ENCODE measurements at places on chromosomes 4 and X.

- DNase-seq, result no peak
Measured at GRCh38 chrX:153338836-153339235, 4.9 kb downstream of the ZNF275 start.

GRCh38 chr4:111689214-111689613, 456.0 kb upstream of the FAM241A start:
- DNase-seq, result no peak

DNA sequence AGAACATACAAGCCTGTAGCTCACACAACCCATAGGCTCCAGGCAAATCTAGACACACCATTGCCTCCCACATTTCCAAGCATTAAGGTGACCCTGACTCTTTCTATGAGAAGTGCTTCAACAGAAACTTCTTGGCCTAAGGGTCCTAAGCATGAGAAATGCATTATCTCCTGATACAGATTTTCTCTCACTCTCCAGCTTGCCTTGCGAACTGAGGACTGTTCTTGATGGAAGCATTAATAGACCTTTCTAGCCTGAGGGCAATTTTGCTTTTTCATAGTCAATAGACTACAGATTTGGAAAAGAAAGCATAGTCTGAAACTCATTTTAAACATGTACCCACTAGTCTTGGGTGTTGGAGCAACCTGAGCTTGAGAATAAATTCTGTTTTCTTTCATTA, 1801.3 kb upstream of the PCDH7 start:
- DNase-seq, result no peak

GRCh38 chrX:102672856-102673255, 21.6 kb downstream of the GPRASP1 start:
- DNase-seq, result no peak

DNA sequence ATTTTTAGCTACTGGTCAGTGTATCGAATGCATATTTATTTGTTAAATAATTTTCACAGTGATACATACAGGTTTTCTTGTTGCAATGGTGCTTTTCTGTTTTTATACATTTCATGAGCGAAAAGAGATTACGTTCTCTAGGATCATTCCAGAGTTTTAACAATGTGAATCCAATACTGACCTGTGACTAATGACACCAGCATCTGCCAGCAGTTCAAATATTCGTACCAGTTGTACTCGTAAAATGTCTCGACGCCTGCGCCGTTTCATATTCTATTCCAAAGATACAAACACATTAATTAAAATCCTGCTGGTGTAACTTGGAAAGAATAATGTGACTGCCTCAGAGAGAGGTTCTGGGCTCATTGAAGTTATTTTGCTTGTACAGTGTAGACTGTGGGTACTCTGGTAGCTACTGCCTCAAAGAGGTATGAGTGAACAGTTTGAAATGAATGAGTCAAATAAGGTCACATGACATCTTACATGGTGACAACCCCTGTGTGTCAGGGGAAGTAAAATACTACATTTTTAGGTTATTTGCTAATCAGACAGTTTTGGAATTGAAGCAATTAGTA, 80.7 kb downstream of the ZAR1 start:
- DNase-seq, result no peak

DNA sequence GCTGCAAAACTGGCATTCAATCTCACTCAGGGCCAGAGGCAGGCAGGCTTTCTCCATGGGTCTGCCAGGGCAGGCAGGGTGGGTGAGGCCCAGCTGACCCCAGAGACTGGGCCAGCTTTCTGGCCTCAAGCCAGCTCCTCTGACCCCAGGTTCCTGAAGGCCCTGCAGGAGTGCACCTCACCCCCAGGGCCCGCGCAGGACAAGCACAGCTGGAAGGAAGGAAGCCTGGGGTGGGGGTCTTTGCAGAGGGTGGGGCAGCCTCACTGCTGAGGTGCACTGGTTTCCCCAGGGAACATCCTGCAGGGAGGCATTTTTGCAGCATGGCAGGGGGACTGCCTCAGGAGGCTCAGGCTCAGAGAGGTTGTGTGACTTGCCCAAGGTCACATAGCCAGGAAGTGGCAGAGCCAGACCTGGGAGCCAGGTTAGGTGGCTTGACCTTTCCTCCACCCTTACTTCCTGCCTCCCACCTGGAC, 31.5 kb upstream of the AFAP1 start:
- DNase-seq, result no peak

- DNase-seq, result no peak
Measured at GRCh38 chr4:81799371-81799770, 327.7 kb upstream of the RASGEF1B start.

- DNase-seq, result no peak
Measured at GRCh38 chr4:8645753-8646124, 53.2 kb downstream of the CPZ start.

DNA sequence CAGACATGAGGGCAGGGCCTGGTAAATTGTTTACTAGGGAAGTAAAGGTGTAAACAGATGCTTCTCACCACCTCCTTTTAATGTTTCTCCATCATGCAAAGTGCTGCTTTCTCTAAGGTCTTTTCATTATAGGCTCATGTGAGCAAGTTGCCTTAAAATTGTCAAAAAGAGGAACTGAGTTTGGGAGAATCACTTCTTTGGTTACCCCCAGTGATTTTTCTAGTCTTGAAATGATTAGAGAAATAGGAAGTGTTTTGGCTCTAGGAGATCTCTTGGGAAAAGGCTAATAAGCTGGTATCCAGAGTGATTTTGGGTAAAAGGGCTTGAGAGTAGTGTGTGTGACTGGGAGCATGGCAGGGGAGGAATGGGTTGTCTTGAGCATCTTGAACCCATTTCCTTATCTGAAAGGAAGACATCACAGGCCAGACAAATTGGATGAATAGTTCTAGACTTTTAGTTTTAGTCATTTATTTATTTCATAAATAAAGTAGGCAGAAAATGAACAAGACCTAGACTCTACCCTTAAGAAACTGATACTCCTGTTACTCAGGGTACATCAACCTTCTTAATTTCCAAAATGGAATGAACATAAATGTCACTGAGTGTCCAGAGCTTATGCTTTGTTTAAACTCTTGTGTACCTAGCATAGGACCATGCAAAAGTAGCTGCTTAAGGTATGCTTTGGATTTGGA, 14.2 kb downstream of the GRPR start:
- DNase-seq, result no peak

- no peak for DNase-seq
Measured at GRCh38 chr4:92483341-92483740, 179.6 kb downstream of the GRID2 start.

GRCh38 chr4:153916273-153916755, 127.4 kb upstream of the SFRP2 start:
- DNase-seq, result no peak

DNA sequence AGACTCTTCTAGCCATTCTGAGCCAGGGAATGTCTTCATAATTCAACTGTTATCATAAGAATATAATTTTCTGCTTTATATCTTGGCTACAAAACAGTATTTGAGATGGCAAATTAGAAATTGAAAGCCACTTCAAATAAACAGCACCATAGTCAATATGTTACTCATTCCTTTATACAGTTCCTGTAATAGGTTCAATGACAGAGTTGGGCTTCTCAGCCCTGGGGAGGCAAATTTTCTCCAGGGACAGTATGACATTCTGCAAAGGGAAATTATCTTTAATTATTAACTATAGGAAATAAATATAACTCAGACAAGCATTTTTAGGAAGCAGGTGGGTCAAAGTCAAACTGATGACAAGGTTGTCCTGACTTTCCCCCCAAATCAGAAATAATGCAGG, 71.9 kb upstream of the RPS6KA6 start:
- DNase-seq, result no peak

DNA sequence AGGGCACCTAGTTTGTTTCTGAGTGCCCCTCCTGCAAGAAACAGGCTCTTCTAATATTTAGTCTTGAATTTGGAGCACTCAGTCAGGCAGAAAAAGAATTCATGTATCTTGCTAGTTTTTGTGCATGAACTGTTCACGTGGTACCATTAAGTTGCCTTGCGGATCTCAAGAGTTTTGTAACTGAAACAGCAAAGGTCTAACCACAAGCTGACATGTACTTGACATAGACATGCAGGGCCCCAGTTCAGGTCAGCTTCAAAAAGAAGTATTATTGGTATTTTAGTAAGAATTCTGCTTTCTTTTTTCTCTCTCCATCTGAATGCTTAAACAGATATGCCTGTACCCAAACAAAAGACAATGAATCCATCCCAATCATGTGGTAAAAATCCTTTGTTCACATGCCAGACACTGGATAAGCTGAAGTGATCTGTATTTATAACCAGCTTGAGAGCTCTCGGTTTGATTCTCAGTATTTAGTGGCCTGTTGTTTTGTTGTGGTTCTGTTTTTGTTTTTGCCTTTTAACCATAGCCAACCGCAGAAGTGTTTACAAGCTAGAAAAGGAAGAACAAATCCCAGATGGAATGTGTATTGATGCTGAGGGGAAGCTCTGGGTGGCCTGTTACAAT, 13.0 kb downstream of the RGN start:
- DNase-seq, result no peak

GRCh38 chr4:162938738-162939485, 227.8 kb downstream of the NAF1 start:
- DNase-seq, result no peak

DNA sequence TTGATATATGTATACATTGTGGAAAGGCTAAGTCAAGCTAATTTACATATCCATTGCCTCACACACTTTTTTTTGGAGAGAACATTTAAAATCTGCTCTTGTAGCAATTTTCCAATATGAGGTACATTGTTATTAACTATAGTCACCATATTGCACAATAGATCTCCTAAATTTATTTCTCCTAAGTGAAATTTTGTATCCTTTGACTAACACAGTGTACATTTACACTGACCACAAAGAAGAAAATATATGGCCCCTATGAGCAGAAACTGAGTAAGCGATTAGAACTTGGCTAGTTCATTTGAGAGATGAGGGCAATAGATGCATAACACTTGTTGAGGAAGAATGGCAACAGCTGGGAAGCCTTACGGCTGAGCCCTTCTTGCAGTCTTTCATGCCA, 20.3 kb upstream of the GUCY1B1 start:
- no peak for DNase-seq

DNA sequence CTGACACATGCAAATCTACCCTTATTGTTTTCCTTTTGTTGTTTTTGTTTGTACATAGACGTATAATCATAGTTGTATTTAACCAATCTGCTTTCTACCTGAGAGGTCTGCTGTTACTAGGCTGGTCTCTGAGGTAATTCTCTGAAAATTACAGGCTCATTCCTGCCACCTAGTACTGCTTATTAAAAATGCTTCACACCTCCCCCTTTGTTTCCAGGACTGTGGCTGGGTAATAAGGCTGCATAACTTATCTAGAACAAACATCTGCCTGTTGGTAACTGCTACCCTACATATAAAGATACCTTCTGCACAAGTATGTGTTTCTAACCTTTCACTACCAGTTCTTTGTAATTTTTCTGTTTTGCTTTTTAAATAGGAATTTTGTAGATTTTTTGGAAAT, 34.2 kb downstream of the COX7B2 start:
- DNase-seq, result no peak

DNA sequence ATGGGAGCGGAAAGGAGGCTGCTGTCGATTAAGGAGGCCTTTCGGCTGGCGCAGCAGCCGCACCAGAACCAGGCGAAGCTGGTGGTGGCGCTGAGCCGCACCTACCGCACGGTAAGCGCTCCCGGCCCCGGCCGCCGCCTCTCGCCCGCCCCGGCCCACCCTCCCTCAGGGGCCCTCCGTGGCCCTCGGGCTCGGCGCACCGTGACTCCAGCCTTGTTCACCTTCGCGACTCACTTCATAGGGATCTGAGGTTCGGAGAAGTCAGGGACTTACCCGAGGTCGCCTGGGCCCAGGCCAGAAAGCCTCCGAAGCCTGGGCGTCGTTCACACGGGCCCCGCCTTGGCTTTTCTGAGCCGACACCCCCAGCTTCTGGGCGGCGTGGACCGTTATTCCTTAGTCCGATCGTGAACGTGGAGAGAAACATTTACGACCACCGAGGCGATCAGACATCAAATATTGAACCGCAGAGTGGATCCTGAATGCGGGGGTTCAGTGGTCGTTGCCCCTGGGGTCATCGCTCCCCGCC, 362 bp downstream of the NCAPG start:
- no peak for DNase-seq

DNA sequence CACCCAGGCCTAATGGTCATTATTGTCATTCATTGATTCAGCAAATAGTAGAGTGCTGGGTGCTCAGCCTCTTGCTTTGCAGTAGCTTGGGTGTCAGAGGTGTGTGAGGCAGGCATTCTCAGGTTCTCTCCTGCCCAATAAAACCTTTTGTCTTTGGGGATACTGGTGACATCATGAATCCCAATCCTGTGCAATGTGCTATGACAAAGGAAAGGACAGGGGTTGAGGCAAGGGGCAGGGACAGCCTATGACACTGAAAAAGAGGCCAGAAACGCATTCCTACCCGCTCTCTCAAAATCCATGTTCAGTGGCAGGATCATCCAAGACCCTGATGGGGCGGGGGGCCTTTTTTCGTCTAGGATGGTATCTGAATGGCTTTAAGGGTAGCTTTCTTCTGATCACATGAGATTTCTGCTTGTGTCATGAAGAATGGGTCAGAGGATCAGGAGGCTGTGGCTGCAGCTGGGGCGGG, 1.5 kb upstream of the FAM193A start:
- no peak for DNase-seq

- DNase-seq, result peak; percentile 43
Measured at GRCh38 chrX:130111220-130112154, 1.2 kb upstream of the ELF4 start.

DNA sequence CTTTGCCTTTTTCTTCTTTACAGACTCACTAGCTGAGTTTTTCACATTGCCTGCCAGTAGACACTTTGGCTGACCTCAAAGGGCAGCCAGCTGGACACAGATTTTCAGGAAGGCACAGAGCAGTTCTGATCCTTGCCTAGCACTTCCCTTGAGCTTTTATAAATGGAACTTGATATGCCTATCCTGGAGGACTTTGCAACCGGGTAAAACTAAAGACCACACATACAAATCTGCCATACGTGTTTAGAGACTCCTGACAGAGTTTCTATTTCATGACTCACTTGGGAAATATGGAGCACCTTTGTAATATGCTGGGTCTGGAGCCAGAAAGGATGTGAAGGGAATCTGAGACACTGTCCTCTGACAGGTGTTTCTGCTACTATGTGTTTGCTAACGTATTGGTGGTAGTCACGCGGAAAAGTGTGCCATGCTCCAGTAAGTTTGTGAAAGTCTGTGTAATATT, 56.7 kb upstream of the RASSF6 start:
- peak; percentile 16 for DNase-seq

All from NCI-H524 (cell line).